Activated T-cell treated with anti-CD3 and anti-CD28 coated beads, Interleukin-2, amount 50 U/mL, for 72 hours (primary cell): ENCODE measurements at places on chromosomes 3 and 15. TPM values are rescaled to one million over a fixed set of nuclear protein-coding genes. Genes with fewer than 3 reads are reported as not detected.

DNA sequence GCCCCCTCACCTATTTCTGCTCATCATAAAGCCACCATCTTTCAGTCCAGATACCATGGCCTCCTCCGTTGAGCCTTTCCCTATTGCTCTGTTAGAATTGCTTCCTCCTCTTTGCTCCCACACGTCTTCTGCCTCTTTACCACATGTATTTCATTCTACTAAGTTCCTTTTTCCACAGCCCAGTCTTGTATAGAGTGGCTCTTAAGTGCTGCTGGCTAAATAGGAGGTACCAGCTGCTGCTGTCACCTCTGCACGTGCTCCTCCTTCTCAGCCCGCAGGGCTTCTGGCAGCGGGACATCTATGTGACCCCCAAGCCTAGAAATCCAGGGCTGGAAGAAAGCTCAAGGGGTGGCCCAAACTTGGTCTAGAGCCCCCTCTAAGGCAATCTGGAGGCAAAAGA is 38.8 kb upstream of the PLXND1 start:
- no peak for DNase-seq

- no peak for DNase-seq
These were observed 19.6 kb downstream of the SUMF1 start for GRCh38 chr3:4447295-4447999.

GRCh38 chr3:100702082-100702979 is 7.0 kb upstream of the TFG start:
- DNase-seq = no peak

GRCh38 chr15:62637950-62638619 is 404.5 kb upstream of the TPM1 start:
- DNase-seq = no peak

The SNX1 gene
- total RNA-seq = 104 TPM

DNA sequence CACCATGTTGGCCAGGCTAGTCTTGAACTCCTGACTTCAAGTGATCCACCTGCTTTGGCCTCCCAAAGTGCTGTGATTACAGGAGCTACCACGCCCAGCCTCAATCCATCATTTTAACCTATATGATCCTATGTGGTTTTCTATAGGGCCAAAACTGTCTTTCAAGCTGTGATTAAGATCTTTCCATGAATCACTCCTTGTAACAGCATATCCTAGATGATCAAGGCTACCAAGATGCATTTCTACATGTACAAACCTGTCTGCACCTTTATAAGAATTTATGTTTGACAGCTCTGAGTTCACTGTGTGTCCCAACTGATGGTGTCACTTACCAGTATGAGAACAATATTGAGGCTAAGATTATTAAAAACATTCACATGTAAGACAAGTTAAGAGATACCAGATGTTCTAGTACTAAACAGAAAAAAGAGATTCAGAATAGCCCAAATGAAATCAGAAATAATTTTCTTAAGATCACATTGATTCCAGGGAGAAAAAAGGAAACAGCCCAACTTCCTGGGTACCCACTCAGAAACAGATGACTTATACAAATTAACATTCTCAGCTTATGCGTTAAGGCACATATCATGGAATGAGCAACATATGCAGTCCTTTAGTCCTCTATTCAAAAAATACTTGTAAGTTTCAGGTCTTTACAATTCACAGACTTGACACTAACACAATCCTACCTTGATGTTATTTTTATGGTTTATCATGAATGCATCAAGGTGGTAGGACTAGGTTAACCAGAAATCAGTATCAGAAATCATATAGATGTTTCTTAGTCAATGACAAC is 24.8 kb upstream of the PPIB start:
- DNase-seq = no peak

- DNase-seq = no peak
These were observed 3.7 kb upstream of the B3GALNT1 start for GRCh38 chr3:161108840-161109239.

GRCh38 chr3:71430941-71431552 is 152.5 kb downstream of the FOXP1 start:
- no peak for DNase-seq

The DGKG gene
- total RNA-seq = 1.0 TPM

The THPO gene
- not detected for total RNA-seq

- no peak for DNase-seq
These were observed 8.5 kb upstream of the TUSC7 start for GRCh38 chr3:116701070-116701469.

DNA sequence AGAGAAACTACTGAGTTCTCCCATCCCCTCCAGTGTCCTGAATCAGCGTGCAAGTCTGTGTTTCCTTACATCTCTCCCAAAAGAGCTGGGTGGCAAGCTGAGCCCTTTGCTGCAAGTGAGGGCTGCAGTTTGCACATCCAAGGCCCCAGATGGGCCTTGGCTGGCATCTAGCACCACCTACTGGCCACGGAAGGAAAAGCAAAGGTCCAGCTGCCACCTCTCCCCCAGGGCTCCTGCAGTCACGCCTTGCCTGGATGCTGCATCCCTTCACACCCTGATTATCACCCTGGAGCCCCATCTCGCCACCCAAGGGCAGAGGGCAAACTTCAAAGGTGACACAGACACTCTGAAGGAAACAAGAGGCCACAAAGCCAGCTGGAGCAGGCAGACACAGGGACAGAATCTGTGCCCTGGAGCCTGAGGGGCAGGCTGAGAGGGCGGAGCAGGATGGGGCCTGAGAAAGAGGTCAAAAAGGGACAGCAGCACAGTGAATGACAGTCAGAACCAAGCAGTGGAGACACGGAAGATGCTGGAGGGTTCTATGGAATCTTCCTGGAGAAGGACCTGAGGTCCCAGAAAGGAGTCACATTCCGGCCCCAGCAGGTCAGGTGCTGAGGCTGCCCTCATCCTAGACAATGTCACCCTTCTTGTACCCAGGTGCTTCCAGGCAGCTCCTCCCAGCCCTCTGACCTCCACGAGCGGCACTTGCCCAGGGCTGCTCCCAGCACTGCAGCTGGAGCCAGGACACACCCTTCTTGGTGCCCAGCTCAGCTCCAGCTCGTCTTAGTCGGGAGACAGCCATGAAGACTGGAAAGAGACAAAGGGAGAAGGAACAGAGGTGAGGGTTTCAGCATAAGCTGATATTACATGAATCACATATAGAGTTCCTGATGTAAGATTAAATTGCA is 18.3 kb upstream of the NTRK3 start:
- DNase-seq = peak; percentile 70

DNA sequence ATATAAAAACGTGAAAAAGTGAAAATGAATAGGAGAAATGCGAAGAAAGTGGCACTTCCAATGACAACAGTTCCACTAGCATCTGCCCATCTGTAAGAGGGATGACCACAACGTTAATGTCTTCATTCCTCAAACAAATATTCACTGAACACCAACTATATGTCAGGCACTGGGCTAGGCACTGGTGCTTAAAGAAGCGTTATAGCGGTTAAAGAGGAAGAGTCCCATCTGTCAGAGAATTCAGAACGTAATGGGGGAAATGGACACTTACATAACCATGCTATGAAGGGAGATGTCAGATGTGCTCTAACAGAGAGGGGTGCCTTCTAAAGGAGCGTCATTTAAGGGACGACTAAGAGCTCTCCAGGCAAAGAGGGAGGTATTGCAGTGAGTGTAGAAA is 8.2 kb downstream of the RUBCN start:
- DNase-seq = no peak

- no peak for DNase-seq
These were observed 27.9 kb upstream of the SEMA3F start for GRCh38 chr3:50127251-50127691.

- peak; percentile 68 for DNase-seq
These were observed 27.4 kb upstream of the FOXB1 start for GRCh38 chr15:59976480-59977271.

DNA sequence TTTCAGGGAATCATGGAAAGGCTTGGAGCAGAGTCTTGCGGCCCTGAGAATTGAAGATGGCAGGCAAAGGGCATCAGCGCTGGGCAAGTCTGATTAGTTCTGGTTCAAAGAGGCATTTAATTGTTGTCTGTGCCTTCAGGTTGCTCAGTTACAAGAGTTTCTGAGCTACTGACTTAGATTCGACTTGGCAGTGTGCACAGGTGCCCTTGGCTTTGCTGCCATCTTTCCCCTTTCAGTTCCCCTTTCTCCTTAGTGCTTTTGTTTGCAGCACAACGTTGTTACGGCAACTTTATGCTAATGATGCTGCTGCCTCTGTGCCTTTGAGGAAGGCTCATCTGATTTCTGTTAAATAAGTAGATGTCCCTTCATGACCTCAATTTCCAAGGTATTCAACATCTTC is 12.5 kb downstream of the P2RY14 start:
- no peak for DNase-seq

The LEKR1 gene
- total RNA-seq = 1.0 TPM

The RYR3 gene
- not detected for total RNA-seq

GRCh38 chr3:9902372-9903237 is at the start of gene IL17RE:
Gene IL17RE, plus strand, starts transcription at chr3:9902848. Its CDS starts 85 bp downstream, at chr3:9902933.
- no peak for DNase-seq

- DNase-seq = no peak
These were observed 410.3 kb downstream of the NAALADL2 start for GRCh38 chr3:175269394-175269793.

GRCh38 chr3:180252683-180253082 is 215.9 kb upstream of the PEX5L start:
- DNase-seq = no peak

DNA sequence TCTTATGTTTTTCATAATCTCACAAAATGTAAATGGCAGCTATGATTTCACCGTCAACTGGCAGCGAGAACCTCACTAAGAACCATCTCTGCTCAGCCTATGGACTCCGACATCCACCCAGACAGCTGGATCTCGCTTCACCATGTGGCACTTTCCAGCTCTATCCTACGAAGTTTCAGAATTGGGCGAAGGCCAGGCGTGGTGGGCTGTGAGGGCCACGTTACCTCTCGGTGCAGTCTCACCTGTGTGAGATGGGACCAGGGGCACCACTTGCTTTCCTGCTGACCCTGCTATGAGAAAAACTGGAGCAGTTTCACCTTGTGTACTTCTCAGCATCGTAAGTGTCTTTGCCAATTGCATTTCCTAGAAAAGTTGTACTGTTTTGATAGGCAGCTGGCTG is 32.3 kb downstream of the CHDH start:
- DNase-seq = no peak
